ENCODE measurements at places on chromosomes 1 and 21.

GRCh38 chr1:24416666-24417391, 1.2 kb downstream of the NIPAL3 start:
- DNase-seq: peak; percentile 87

DNA sequence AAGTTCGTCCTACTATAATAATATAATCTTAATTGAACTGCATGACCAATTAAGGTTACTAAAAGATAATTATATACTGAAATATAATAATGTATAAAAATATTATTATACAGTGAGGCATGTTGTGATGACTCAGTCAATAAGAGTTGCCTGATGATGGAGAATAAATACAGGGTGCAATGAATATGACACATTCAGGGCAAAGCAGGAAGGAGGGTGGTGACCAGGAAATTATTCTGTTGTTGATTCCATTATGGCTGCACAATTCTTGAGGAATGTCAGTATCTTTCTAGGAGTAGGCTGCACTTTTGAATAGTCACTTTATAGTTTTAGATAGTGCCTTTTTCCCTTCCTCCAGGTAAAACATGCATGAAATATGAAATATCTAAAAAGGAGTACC, 46.4 kb upstream of the RGS21 start:
- DNase-seq: no peak

DNA sequence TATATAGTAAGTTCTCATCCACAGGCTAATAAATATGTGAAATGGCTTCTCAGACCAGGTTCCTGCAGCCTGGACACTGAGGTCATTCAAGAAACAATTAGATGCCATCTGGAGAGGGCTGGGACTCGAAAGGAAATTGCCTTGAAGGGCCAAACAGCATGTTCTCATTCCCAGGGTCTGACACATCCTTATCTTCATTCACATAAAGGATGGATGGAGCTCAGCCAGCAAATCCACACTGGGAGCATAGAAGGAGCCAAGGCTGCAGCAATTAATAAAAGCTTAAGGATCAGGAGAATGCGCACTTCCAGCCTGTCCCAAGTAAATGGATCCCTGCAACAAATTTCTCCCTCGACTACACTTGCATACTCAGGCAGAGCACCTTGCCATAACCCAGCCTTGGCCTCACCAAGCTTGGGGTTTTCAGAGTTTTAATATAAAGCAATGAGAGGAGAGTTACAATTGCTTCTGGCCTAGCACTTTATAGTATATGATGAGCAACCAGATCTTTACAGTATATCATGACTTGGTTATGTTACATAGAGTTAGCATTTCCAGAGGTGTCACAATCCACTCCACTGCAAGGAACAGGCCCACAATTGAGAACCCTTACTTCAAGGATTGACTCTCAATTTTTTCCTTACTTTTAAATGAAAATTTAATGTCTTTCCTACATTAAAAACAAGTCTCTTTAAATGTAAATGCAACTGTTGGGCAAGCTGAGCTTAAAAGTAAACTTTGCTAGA, 55.9 kb downstream of the BCAR3 start:
- DNase-seq: no peak

DNA sequence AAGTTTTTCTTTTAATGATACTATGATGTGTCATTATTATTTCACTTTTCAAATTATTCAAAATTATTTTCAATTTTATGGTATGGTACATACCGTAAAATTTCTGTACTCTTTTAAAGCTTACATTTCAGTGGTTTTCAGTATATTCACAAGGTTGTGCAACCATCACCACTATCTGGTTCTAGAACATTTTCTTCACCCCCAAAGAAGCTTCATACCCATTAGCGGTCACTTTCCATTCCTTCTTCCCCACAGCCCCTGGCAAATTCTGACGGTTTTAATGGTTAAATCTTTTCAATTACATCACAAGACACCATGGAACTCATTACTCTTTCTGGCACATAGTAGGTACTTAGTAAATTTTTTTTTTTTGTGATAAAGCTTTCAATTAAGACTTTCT, 22.8 kb upstream of the ATP5PO start:
- no peak for DNase-seq

DNA sequence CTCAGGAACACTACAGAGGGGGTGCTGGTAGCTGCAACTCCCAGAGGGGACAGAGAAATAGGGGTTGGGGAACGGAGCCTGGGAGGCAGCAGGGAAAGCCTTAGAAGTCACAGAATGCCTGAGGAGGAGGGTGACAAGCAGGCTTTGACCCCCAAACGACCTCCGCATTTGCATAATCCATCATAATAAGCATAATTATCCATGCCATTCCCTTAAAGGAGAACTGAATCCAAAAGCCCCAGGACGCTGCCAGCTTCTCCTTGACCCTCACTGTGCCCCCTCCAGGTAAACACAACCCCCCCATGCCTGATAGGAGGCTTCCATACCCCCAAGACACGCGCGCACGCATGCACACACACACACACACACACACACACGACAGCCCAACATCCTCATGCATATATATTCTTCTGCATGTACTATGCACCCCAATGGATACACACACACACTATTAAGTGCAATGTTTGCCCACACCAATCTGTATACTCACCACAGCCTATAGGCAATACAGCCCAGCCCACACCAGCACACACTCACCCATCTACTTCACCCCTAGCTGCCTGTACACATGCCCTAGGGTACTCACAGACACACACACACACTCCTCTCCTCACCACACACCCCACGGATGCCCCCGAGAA, 27.8 kb downstream of the SDC3 start:
- DNase-seq: no peak

DNA sequence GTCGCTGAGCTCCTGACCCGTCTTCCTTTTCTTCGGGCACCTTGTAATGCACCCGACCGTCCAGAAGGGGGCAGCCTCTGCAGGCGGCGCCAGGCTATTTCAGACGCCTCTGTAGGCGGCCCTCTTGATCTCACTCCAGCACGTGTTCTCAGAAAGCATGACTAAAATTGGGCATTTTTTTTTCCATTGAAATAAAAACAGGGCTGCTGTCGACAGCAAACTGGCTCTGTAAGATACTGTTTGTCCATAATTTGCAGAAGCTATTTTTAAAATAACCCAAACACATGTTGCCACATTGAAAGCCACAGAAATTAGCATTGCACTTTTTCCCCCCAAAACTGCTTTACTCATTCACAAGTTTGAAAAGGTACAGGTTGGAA, 78.0 kb downstream of the STUM start:
- peak; percentile 79 for DNase-seq

Data from activated CD4-positive, alpha-beta T cell treated with anti-CD3 and anti-CD28 coated beads, Interleukin-2, amount 10 ng/mL, durations not matched to agents 7 days and 5 days (primary cell).